ENCODE measurements at places on chromosomes 3 and 15.
A peak's percentile ranks its signal among the peaks of the same experiment; 100 is the strongest.

DNA sequence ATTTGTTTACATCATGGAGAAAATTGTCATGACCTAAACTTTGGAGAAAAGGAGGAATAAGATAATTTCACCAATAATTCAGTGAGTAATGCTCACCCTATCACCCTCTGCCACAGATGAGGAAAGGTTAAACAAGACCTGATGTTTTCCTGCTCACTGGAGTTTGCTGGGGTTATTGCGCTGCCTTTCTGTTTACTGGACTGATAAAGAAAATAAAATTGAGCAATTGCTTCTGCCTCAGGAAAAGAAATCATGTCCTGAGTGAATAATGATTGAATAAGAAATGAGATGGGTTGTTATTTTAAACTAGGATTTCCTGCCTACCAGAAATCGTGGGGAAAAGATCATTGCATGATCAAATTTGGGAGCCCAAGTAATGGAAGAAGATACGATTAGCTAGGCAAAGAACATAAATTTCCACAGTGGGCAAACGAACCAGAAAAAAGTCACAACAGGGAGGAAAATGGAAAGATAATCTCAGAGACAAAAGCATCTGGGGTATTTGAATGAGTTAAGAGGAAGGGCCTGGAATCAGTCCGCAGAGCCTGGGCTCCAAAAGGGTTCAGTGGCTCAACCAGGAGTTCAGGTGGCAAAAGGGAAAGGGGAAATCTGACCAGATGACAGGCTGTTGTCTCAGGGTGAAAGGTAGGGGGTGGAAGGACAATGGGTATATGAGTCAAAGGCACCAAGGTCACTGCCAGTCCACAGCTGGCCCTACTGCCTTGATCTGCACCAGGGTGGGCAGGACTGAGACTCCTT is 146.8 kb downstream of the FAM43A start:
- no peak for DNase-seq

- DNase-seq: no peak
These were observed 298.2 kb downstream of the KBTBD8 start for GRCh38 chr3:67296039-67296892.

GRCh38 chr3:129892857-129893580 is 492 bp downstream of the TMCC1 start:
- peak; percentile 48 for DNase-seq

GRCh38 chr3:43503067-43503728 is 118.6 kb downstream of the ANO10 start:
- no peak for DNase-seq

GRCh38 chr3:141255137-141255845 is 23.7 kb downstream of the PXYLP1 start:
- DNase-seq: no peak

DNA sequence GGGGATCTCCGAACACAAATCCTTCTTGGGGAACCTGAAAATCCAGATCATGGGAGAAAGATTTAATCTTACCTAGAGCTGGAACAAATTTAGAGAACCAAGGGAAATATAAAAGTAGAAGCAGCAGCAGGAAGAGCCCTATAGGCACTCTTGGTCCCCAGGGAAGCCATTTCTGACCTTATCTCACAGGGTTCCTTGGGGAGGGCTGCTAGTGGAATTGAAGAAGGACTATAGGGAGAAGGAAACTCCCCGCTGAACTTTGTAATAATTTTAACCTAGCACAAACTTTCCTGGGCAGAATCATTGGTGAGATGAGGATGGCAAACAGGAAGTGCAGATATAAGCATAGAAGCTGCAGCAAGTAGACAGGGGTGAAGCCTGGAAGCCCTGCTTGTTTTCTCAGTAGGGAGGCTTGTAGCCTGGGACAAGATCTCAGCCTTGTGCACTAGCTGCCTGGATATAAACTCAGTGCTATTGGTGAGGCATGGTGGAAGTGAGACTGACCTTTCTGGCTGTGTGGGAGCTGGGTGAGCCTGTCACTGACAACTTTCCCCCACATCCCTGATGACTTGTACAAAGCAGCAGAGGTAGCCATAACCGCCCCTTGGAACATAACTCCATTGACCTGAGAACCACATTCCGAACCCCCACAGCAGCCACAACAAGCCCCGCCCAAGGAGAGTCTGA is 343.0 kb upstream of the TGFBR2 start:
- DNase-seq: no peak

Measured in stimulated activated CD4-positive, alpha-beta T cell treated with anti-CD3 and anti-CD28 coated beads, TNF-alpha, amount 100 ng/mL, for 4 hours (primary cell).